ENCODE measurements at places on chromosomes 16 and 17.

DNA sequence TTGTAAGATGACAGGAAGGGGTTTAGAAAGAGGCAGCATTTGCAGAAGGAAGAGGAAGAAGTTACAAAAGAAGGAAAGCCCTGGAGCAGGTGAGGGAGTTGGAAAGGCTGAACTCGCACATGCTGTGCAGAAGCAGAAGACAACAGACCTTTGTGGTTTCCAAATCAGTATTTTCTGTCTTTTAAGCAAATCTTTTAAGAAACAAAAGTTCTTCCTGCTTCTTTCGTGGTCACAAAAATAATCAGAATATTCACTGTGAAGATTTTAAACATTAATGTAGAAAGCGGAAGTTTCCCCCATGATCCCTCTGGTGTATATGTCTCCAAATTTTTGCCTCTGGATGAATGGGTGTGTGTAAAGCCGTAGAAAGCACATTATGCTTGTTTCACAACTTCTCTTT is 25.8 kb downstream of the ZNRF1 start:
- DNase-seq = no peak

- DNase-seq = no peak
These were observed 120.6 kb downstream of the SALL1 start for GRCh38 chr16:51030516-51030915.

DNA sequence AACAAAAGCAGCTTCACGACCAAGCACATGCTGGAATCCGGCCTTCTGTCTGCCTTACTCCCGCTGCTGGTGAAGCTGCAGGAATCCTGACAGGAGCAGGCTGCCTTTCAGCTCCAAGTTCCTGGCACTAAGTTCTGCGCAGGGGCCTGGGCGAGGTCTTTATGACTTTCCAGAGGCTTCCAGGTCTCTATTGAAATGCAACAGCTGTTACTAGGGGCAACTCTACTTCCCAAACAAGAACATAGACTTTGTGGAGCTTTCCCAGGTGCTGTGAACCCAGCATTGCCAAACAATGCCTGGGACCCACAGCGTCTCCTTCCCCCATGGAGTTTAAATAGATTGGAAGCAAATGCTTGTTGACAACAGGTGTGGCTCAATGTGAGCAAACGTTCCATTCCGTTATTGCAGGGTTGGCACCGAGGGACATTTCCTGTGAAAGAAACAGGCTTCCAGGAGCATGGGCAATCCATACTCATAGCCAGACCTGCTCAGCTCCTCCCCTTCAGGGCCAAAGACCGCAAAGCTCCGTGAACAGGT is 156.0 kb downstream of the CDH13 start:
- DNase-seq = no peak

- DNase-seq = no peak
These were observed 93.0 kb downstream of the UTP18 start for GRCh38 chr17:51353296-51353695.

- DNase-seq = no peak
These were observed 38.5 kb upstream of the CNEP1R1 start for GRCh38 chr16:49986351-49987124.

GRCh38 chr16:28538733-28539596 is at the start of gene NUPR1:
TSS of gene NUPR1 (minus strand) at chr16:28538974. CDS start at chr16:28538907, 67 bp downstream.
- DNase-seq = no peak
